Spleen (tissue), 13 donors: ENCODE measurements at places on chromosomes 12 and 14. TPM values are rescaled to one million over a fixed set of nuclear protein-coding genes. Genes with fewer than 3 reads are reported as not detected.
A peak's percentile ranks its signal among the peaks of the same experiment; 100 is the strongest.

- H3K4me3 ChIP-seq: no peak overlapping the region
- no peak for DNase-seq
- H3K36me3 ChIP-seq: no peaks in the 10 kb centered on the region
- no peaks in the 10 kb centered on the region for H3K27me3 ChIP-seq
- no peak overlapping the region for H3K27ac ChIP-seq
Measured at GRCh38 chr14:98923596-98923995, 348.4 kb downstream of the BCL11B start.

GRCh38 chr12:39390752-39391151 lies 52.2 kb downstream of the KIF21A start:
- H3K27ac ChIP-seq: no peak overlapping the region
- no peak overlapping the region for H3K4me3 ChIP-seq
- no peaks in the 10 kb centered on the region for H3K4me1 ChIP-seq
- H3K27me3 ChIP-seq: no peaks in the 10 kb centered on the region
- H3K36me3 ChIP-seq: no peaks in the 10 kb centered on the region

DNA sequence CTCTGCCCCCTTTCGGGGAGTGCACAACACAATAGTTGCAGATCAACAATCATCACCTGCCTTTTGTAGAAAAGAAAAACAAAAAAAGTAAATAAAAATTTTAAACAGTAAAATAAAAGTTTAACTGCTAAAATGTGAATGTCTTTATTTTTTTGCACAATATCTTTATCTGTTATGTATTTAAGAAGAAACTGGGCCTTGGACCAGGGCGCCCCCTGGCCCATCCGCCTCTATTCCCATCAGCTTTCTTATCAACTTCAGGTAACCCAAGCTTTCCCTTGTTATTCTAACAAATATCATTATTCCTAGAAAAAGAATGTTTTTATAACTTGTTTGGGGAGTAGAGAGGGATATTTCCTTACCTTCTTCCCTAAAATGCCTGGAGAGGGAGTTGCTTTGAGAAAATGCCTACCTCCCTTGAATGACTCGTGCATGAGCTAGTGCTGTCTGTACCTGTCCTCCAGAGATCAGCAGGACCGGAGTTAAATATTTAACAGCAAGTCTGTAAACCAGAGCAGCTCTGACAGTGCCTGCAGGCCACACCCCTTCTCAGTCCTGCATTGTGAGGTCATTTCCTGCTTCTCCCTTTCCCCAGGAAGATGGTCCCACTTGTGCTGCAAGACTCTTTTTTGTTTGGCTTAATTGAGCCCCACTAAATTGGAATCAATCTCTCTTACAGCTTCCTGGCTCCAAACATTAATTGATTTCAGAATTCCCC lies 192.8 kb upstream of the RGS6 start:
- peaks cover 12% of the 10 kb centered on the region for H3K4me1 ChIP-seq
- peak overlapping the region; percentile 19 for H3K27ac ChIP-seq
- H3K4me3 ChIP-seq: no peak overlapping the region
- no peaks in the 10 kb centered on the region for H3K27me3 ChIP-seq
- DNase-seq: no peak
- H3K36me3 ChIP-seq: peaks cover 49% of the 10 kb centered on the region

GRCh38 chr14:51805541-51805940 lies 54.9 kb upstream of the GNG2 start:
- no peaks in the 10 kb centered on the region for H3K4me1 ChIP-seq
- H3K36me3 ChIP-seq: no peaks in the 10 kb centered on the region
- no peak for DNase-seq
- H3K4me3 ChIP-seq: no peak overlapping the region

GRCh38 chr12:44174053-44174452 lies 338.2 kb downstream of the TMEM117 start:
- DNase-seq: no peak
- no peaks in the 10 kb centered on the region for H3K27me3 ChIP-seq
- no peaks in the 10 kb centered on the region for H3K36me3 ChIP-seq
- H3K4me1 ChIP-seq: no peaks in the 10 kb centered on the region

GRCh38 chr14:94011795-94012194 lies 14.3 kb upstream of the OTUB2 start:
- DNase-seq: no peak
- no peak overlapping the region for H3K27ac ChIP-seq
- peaks cover 7% of the 10 kb centered on the region for H3K4me1 ChIP-seq
- H3K36me3 ChIP-seq: no peaks in the 10 kb centered on the region

The BATF gene
- 49.2 TPM for polyA plus RNA-seq
